ENCODE measurements at places on chromosomes 1 and 21.

DNA sequence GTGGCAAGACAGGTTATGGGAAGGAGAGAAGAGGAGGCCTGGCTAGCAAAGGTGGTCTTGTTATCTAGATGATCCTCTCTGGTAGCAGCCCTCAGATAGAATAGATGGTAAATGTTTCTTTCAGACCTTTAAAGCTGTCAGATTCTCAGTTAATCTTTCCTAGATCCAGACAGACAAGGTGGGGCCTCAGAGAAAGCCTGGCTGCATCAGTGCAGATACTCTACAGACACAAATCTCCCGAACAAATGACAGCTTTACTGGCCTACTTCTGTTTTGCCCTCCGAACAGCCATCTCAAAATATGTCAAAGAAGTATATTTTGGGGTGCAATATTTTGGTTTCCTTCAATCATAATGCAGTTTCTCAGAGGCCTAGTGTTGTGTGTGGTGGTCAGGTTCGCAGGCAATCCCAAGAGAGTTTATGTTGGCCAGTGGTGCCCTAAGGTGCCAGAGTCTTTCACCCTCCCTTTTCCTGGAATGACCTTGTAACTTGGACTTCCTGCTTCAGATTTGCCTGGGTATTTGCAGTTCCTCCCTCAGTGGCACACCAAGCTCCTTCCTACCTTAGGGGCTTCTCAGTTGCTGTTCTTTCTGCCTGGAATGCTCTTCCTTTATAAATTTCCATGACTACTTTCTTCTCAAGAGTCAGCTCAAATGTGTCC, 7.0 kb downstream of the LRRC8B start:
- no peak for DNase-seq

DNA sequence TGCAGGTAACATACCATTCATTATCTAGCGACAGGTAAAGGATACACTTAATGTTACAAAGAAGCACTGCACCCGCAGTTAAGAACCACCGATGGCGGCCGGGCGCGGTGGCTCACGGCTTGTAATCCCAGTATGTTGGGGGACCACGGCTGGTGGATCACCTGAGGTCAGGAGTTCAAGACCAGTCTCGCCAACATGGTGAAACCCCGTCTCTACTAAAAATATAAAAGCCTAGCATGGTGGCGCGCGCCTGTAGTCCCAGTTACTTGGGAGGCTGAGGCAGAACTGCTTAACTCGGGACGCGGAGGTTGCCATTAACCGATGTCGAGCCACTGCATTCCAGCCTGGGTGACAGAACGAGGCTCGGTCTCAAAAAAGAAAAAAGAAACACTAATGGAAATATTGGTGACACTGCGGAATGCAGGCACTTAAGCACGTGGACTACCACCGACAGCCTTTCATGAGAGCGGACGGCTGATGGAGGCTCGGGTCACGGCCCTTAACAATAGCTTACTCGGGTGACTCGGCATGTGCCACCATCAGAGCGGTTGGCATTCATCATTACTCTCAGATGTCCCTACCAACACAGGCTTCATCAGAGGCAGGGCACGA, 542 bp downstream of the GAS5 start:
- peak; percentile 42 for DNase-seq

- no peak for DNase-seq
These were observed 9.5 kb upstream of the B3GALNT2 start for GRCh38 chr1:235513495-235514366.

DNA sequence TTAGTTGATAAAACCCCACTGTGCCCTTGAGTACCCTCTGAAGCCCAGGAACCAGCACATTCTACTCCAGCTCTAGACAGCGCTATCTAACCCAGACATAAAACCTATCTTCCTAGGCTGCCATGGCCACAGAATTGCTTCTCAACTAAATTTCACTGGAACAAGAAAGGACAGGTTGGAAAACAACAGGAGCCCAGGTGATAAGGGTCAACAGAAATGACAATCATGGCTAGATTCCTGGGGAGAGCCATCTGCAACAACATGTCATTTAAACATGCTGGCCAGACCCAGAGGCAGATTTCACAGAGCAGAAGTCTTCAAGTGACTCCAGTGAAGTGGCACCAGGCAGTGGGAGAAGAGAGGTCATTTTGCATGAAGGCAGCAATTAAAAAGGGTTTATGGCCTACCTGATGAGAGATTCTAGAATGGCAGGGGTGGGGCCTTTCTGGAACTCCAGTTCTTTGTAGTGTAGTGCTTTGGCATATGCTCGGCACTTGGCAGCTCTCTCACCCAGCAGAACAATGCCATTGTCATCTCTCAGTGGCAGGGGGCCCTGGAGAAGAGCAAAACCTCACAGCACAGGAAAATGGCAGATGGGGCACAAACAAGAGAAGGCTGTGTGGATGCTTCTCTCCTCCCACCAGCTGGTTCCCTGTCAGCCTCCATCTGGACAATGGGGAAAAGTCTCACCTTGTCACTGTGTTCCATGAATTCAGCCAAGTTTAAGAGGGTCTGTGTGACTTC, 9.9 kb downstream of the ANGPTL7 start:
- DNase-seq: no peak

DNA sequence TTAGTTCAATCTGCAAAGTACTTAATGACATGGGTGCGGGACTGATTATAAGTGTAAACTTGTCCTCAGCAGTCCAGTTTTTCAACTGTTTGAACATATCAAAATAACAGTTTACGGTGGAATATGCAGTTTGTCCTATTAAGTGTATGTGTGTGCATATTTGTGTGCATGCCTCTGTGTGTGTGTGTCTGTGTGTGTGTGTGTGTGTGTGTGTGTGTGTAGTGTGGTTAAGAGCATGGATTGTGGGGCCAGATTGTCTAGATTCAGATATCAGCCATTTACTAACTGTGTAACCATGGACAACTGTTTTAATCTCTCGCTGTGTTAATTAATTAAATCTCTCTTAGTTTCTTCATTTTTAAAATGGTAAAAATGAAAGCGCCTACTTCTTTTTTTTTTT, 39.0 kb downstream of the NEXN start:
- DNase-seq: no peak

DNA sequence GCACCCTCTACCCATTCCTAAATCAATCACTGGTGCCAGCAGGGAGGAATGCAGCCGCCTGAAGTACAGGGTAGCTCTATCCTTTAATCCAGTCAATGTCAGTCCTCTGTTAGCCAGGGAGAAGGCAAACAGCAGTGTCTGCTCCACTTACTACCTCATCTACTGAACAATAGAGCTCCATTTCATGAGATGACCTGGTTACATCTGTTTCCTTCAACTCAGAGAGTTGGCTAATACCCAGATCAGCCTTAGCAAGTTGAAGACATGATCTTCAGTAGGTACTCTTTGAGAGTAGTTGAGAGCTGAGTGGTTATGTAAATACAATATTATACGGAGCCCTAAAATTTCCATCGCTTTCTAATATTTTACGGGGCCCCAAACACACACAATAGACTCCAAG, 46.1 kb upstream of the CD34 start:
- DNase-seq: no peak

DNA sequence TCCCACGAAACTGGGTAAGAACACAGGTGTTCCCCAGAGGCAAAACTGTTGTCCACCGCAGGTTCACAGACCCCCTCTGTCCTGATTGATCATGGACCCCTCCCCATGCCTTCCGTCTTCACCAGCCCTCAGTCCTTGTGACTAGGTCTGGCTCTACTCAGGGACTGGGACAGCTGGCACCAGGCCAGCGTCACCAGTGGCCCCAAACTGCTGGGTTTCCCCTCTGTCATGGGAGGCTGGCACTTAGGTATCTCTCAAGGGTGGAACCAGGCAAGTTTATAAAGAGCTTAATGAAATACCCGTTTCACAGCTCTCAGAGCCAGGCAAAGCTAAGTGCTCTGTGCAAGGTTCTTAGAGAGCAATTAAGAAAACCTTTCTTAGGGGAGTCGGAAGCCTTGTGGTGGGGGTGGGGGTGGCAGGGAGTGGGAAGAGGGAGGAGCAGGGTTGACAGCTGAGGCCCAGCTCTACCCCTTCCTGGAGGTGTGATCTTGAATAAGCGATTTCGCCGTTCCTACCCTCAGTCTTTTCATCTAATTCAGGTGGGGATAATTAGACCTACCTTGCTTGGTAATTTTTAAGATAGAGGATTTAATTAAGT, 35.0 kb upstream of the IFNLR1 start:
- no peak for DNase-seq

Measured in activated CD4-positive, CD25-positive, alpha-beta regulatory T cell (primary cell).